Esophagus squamous epithelium (tissue), 5 donors: ENCODE measurements at places on chromosomes 2 and 18. TPM values are rescaled to one million over a fixed set of nuclear protein-coding genes. Genes with fewer than 3 reads are reported as not detected.

CYP27A1 gene
- total RNA-seq = 1.7 TPM

LIMS4 gene
- total RNA-seq = 0.21 TPM

DCDC2C gene
- total RNA-seq = not detected

ANKRD30B gene
- not detected for total RNA-seq

NOSTRIN gene
- 15.6 TPM for total RNA-seq

DSC3 gene
- total RNA-seq = 283 TPM

SCN9A gene
- total RNA-seq = 0.13 TPM

GRCh38 chr2:32172870-32173269 is 7.2 kb downstream of the SLC30A6 start:
- DNase-seq = no peak

DNA sequence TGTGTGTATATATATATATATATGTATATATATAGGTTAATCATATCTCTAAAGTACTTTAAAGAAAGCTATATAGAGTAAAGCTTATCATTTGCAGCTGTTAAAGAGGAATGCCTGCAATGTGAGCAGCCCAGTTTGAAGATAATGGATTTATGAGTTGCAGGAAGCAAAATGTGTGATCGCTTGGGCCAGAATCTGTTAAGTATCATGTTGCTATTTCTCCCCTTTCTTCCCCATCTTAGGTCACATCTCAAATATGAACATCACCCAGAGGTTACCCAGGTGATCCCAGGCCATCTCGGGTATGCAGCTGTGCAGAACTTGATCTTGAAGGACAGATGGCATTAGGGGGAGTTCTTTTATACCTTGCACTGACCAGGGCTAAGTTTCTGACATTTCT is 316.5 kb downstream of the MTX2 start:
- DNase-seq = no peak

DNA sequence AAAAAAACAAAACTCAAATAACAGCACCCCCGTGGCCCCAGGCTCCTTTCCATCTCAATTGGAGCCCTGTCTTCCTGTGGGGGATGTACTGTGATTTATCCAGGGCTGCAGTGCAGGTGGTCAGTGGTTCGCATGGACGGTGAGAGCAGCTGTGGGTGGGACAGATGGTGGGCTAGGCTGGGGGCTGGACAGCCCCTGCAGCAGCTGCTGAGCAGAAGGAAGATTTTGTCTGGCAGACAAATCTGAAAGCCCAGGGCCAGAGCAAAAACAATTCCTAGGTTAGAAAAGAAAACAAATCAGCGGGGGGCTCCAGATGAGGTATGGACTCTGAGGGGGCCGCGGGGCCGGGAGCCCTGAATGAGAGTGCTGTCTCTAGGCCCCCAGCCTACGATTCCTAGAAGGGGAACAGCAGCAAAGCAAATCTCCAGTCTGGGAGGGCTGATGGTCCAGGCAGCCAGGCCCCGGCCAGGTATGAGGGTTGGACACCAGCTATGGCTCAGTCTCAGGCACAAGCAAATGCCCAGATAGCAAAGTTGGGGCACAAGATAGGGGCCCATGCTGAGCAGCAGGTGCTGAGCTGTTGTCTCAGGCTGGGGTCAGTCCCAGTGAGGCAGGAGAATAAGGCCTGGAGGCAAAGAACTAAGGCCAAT is 45.4 kb downstream of the SOWAHC start:
- no peak for DNase-seq

DNA sequence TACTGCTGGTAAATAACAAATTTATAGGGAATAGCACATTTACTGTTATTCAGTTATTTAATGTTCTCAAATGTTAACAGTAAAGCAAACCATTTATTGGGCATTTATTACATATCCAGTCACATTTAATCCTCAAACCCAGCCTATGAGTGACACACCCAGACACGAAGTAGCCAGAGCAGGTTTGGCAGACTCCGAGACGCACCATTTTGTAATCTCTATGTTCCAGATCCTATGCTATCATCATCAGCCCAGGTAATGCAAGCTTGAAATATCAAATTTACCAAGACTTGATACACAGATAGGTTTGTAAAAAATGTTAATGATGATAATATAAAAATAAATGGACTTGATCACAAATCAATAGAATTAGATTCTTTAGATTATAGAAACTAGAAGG is 131.1 kb downstream of the IKZF2 start:
- DNase-seq = no peak

- no peak for DNase-seq
Observed at GRCh38 chr18:49030692-49031443, 80.1 kb upstream of the SMAD7 start.

- no peak for DNase-seq
Observed at GRCh38 chr2:109535217-109535946, 78.4 kb downstream of the SEPTIN10 start.

DNA sequence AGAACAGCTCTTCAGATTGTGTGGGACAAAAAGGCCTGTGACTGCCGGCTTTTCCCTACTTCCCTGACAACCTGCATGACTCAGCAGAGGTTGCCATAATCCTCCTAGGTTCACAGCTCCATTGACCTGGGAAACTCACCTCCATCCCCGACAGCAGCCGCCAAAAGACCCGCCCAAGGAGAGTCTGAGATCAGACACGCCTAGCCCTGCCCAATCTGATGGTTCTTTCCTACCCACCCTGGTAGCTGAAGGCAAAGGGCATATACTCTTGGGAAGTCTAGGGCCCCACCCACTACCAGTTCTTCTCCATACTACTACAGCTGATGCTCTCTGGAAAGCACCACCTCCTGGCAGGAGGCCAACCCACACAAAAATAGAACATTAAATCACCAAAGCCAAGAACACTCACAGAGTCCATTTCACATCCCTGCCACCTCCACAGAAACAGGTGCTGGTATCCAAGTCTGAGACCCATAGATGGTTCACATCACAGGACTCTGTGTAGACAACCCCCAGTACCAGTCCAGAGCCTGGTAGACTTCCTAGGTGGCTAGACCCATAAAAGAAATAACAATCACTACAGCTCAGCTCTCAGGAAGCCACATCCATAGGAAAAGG is 140.6 kb downstream of the NETO1 start:
- no peak for DNase-seq

- DNase-seq = no peak
Observed at GRCh38 chr2:171482308-171482707, 40.0 kb upstream of the CYBRD1 start.

- DNase-seq = no peak
Observed at GRCh38 chr18:49550621-49551339, 11.1 kb upstream of the LIPG start.

- no peak for DNase-seq
Observed at GRCh38 chr2:195925120-195925519, 143.5 kb downstream of the DNAH7 start.

- no peak for DNase-seq
Observed at GRCh38 chr2:225137971-225138370, 95.7 kb upstream of the DOCK10 start.

- no peak for DNase-seq
Observed at GRCh38 chr2:127636248-127637235, 9.4 kb upstream of the GPR17 start.

- no peak for DNase-seq
Observed at GRCh38 chr2:67726416-67726815, 329.3 kb downstream of the ETAA1 start.

DNA sequence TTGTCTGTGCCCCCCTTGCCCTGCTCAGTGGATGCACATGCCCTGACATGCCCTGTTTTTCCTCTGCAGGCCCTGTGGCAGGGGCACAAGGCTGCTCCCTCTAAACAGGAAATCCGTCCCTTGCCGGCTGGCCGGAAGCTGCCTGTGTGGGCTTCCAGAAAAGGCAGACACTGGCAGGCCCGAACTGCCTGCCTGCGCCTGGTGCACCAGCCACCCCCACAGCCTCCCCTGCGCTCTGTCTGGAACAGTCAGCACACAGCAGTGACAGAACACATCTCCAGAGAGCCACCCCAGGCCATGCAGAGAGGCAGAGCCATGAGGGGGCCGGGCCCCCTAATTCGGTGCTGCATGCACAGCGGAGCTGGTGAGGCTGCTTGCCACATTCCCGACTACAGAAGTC is 33.5 kb downstream of the LOXHD1 start:
- DNase-seq = no peak

GRCh38 chr2:221969087-221969829 is 329.5 kb downstream of the PAX3 start:
- DNase-seq = no peak

DNA sequence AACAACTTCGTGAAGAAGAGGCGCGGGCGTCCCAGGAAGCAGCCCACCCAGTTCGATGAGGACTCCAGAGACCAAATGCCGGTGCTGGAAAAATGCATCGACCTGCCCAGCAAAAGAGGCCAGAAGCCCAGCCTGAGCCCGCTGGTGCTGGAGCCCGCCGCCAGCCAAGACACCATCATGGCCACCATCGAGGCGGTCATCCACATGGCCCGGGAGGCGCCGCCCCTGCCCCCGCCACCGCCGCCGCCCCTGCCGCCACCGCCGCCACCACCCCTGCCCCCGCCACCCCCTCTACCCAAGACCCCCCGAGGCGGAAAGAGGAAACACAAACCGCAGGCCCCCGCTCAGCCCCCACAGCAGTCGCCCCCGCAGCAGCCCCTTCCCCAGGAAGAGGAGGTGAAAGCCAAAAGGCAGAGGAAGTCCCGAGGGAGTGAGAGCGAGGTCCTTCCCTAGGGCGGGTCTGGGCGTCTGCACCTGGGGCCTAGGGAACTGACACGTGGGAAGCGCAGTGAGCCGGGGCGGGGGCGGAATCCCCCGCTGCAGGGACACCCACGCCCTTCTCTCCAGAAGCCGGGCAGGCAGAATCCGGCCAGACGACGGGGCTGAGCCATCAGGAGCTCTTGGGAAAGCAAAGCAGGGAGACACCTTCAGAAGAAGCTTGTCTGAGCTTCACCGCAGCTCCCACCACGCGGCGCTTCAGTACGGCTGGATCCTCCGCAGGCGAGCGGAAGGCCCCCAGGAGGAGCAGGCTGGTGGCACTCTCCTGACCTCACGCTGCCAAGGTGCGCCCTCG is 382.8 kb downstream of the SETBP1 start:
- DNase-seq = no peak

- DNase-seq = no peak
Observed at GRCh38 chr2:2799151-2799697, 468.1 kb upstream of the MYT1L start.

DNA sequence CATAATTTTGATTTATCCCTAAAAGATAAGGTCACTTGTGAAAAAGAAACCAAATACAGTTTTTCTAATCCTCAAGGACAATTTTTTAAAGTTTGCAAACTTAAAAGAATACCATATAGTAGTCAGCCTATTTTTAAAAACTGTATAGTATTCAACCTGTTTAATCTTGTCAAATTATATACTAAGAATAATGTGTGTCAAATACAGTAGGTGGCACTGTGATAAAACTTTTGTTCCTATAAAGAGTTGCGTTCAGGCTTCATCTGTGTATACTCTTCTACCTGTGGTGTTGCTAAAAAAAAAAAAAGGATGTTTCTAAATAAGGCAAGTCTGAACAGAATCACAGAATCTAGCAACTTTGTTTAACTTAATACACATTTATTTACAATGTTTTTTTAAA is 68.6 kb downstream of the CCDC138 start:
- no peak for DNase-seq

DNA sequence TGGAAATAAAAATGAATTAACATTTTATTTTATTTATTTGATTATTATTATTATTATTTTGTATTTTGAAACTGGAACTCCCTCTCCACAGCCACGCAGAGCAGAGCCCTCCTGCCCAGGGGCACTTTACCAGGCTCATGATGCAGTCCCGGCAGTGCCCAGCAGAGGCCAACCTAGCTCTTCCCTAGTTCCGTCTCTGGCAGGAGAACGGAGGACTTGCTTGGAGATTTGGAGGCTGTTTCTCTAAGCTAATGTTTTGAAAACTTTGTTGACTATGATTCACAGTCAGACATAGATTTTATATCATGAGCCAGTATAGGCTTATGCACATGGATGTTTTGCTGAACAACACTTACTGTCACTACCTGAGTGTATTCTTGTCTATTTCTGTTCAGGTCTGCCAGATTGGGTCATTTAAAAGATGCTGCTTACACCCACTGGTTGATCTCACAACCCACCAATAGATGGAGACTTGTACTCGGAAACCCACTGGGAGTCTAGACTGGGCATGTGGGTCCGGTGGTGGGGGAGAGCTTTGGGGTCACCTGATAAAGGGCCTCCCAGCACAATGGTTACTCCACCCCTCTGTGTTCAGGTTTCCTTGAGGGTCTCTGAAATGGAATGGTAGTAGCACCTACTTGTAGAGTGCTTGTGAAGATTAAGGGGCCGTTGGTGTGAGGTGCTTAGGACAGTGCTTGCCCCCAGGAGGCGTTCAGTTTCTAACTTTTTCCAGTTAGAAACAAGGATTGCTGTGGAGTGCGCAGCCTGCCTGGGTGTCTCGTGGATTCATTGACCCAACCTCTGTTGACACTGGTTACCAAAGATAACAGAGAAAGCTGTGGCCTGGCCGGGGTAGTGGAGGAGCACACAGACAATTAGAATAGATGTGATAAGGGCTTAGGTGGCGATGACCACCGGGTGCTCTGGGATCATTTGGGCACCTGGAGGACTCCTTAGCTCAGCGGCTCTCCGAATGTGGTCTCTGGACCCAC is 177.3 kb downstream of the HAUS1 start:
- DNase-seq = no peak

GRCh38 chr2:142901780-142902179 is 24.3 kb downstream of the KYNU start:
- DNase-seq = no peak

- DNase-seq = no peak
Observed at GRCh38 chr2:9313443-9313842, 106.8 kb downstream of the ASAP2 start.

- DNase-seq = no peak
Observed at GRCh38 chr2:200305797-200306195, 697 bp upstream of the SPATS2L start.

DNA sequence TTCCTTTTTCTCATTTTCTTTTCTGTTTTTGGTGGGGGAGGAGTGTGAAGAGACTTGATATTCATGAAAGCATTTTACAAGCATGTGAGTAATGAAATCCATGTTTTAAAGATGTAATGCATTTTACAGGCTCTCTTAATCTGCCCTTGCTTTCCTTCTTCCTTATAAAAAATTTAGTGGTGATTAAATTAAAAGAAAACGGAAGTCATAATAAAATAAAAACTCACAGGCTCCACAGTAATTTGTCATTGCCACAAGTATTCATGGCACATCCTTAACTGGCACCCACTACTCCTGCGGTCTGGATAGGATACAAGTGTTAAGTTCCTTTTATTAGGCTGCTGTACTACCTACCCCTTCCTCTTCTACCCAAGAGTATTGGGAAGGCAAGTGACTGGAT is 241.2 kb downstream of the SLC4A3 start:
- no peak for DNase-seq

- no peak for DNase-seq
Observed at GRCh38 chr18:79377187-79377891, 18.4 kb upstream of the NFATC1 start.

GRCh38 chr2:106341666-106342065 is 126.5 kb downstream of the RGPD3 start:
- DNase-seq = no peak

DNA sequence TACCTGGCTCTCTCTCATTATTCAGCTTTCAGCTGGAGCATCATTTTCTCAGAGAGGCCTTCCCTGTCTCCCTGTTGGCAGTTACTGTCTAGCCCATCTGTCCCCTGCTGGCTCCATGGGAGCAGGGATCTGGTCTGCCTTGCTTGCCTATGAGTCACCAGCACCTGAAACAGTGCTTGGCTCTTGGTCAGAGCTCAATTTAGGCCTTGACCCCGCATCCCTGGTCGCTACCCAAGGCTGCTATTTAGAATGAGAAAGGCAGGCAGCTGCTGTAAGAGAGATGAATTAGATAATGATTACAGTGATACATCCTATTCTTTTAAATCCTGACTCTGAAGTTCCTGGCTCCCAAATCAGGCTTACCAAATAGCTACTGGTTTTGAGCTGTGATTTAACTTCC is 32.9 kb downstream of the KCNE4 start:
- DNase-seq = no peak

- DNase-seq = no peak
Observed at GRCh38 chr2:22850310-22850709, 534.7 kb upstream of the KLHL29 start.
